ENCODE measurements at places on chromosomes 1 and 21.

DNA sequence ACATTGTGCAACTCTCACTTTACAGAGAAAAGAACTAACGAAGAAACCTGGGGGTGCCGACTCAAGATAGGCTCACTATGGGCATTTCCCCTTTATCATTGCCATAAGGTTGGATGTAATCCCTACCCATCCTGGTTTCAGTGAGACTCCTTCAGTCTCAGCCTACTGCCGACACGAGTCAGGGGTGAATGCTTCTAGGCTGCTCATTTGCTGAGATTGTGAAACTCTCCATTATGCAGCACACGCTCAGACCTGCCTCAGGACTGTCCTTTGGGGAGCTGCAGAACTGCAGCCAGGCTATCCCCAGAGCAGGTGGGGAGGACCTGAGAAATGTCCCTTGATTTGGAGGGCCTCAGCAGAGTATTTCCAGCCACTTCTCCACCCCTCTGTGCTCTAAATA lies 22.2 kb downstream of the TSHB start:
- DNase-seq, result no peak

- peak; percentile 70 for DNase-seq
Observed at GRCh38 chr1:156445789-156446263, 54.7 kb downstream of the MEF2D start.

DNA sequence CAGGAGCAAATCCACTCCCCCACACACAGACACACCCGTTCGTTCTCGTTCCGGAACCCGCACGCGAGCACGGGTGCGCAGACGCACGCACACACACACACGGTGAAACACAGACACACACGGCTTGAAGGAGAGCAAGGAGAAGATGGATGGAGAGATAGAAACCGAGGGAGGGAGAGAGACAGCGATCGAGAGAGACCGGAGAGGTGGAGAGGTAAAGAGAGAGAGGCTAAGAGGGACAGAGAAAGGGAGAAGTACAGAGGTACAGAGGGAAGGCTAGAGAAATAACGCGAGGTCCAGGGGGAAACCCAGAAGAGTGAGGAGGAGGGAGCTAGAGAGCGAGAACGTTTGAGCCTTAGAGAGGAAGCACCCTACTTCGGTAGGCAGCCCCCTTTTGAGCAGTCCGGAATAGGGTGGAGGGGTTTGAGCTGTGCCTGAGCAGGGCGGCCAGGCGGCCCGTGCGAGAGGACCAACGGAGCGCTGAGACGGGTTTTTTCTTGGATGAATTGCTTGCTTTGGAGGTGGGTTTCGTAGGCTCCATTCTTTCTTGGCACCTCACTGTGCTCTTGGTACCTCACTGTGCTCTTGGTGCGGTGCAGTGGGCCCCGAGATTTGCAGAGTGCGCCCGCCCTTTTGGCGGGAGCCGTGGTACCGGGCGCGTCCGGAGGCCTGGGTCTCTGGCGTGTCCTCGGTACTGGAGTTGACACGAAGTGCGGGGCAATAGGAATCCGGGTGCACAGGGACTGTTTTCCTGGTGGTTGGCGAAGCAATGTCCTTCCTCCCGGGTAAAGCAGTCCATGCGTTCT lies 88.4 kb upstream of the RHOU start:
- DNase-seq, result no peak

- no peak for DNase-seq
Observed at GRCh38 chr1:31759298-31760023, 4.7 kb downstream of the ADGRB2 start.

GRCh38 chr1:45032837-45033236 lies 20.8 kb downstream of the UROD start:
- no peak for DNase-seq

Measured in NCI-H1105 (cell line).